ENCODE measurements at places on chromosomes 6 and 20. TPM values are rescaled to one million over a fixed set of nuclear protein-coding genes. Genes with fewer than 3 reads are reported as not detected.

GRCh38 chr20:32964575-32964974 is 39.7 kb downstream of the SUN5 start:
- no peak overlapping the region for H3K27ac ChIP-seq
- H3K4me1 ChIP-seq: peaks cover 58% of the 10 kb centered on the region
- no peaks in the 10 kb centered on the region for H3K36me3 ChIP-seq
- H3K27me3 ChIP-seq: no peaks in the 10 kb centered on the region
- H3K4me3 ChIP-seq: no peak overlapping the region

GRCh38 chr20:45358282-45359068 is 4.5 kb upstream of the SYS1 start:
- no peak for DNase-seq
- H3K4me1 ChIP-seq: no peaks in the 10 kb centered on the region
- no peaks in the 10 kb centered on the region for H3K27me3 ChIP-seq
- no peak overlapping the region for H3K27ac ChIP-seq
- no peaks in the 10 kb centered on the region for H3K36me3 ChIP-seq
- no peak overlapping the region for H3K4me3 ChIP-seq

DNAH8 gene
- not detected for total RNA-seq

CD109 gene
- 1.0 TPM for total RNA-seq

TRAPPC3L gene
- total RNA-seq: not detected

- no peak overlapping the region for H3K27ac ChIP-seq
- no peak overlapping the region for H3K4me3 ChIP-seq
- DNase-seq: no peak
- no peaks in the 10 kb centered on the region for H3K27me3 ChIP-seq
These were observed 133.5 kb upstream of the MAP3K7 start for GRCh38 chr6:90720404-90720803.

- H3K4me1 ChIP-seq: no peaks in the 10 kb centered on the region
- H3K27ac ChIP-seq: no peak overlapping the region
These were observed 86.1 kb upstream of the CD83 start for GRCh38 chr6:14031516-14031915.

GRCh38 chr6:1641343-1641885 is 31.7 kb downstream of the FOXC1 start:
- no peaks in the 10 kb centered on the region for H3K27me3 ChIP-seq
- H3K4me3 ChIP-seq: no peak overlapping the region
- DNase-seq: no peak
- no peak overlapping the region for H3K27ac ChIP-seq
- H3K36me3 ChIP-seq: peaks cover 3% of the 10 kb centered on the region
- H3K4me1 ChIP-seq: no peaks in the 10 kb centered on the region

DNA sequence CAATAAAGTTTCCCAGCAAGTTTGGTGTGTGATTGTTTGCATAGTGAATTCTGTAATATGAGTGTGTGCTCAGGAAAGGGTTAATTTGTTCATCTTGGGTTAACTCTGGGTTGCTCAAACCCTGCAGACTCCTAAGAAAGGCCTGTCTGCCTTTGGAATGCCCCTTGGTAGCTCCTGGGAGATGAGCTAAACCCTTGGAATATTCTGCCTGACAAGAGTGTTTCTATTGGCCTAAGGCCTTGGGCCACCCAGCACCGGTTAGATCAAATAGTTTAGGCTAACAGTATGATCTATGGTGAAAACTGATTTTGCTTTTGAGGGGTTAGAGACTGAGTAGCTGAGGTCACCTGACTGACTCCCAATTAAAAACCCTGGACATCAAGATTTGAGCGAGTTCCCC is 248.3 kb downstream of the GRM1 start:
- no peaks in the 10 kb centered on the region for H3K36me3 ChIP-seq
- H3K27ac ChIP-seq: no peak overlapping the region
- H3K4me1 ChIP-seq: no peaks in the 10 kb centered on the region
- no peak for DNase-seq

PLCB4 gene
- total RNA-seq: not detected

GRCh38 chr6:45686841-45687569 is 309.3 kb upstream of the SUPT3H start:
- H3K4me1 ChIP-seq: no peaks in the 10 kb centered on the region
- H3K27ac ChIP-seq: no peak overlapping the region
- no peaks in the 10 kb centered on the region for H3K36me3 ChIP-seq

GRCh38 chr6:148677594-148678476 is 69.0 kb upstream of the UST start:
- no peak overlapping the region for H3K4me3 ChIP-seq
- no peak for DNase-seq
- no peak overlapping the region for H3K27ac ChIP-seq
- H3K4me1 ChIP-seq: no peaks in the 10 kb centered on the region
- no peaks in the 10 kb centered on the region for H3K36me3 ChIP-seq

DNA sequence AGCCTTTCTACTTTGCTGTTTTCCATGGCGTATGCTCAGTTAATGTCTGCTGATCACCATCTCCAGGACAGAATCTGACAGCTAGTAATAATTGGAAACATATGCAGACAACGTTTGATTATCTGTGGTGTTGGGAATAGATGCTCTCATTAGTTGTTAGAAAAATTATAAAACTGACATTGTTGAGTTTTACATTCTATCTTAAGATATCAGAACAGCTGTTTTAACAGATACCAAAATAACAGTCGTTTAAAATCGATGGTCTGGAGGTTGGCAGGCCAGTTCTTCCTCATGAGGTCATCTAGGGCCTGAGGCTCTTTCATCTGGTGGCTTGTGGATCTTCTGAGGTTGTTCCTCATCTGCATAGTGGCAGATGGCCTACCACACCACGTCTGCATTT is 137.6 kb downstream of the AIG1 start:
- no peaks in the 10 kb centered on the region for H3K4me1 ChIP-seq
- no peak overlapping the region for H3K27ac ChIP-seq
- H3K36me3 ChIP-seq: no peaks in the 10 kb centered on the region
- no peaks in the 10 kb centered on the region for H3K27me3 ChIP-seq

DNA sequence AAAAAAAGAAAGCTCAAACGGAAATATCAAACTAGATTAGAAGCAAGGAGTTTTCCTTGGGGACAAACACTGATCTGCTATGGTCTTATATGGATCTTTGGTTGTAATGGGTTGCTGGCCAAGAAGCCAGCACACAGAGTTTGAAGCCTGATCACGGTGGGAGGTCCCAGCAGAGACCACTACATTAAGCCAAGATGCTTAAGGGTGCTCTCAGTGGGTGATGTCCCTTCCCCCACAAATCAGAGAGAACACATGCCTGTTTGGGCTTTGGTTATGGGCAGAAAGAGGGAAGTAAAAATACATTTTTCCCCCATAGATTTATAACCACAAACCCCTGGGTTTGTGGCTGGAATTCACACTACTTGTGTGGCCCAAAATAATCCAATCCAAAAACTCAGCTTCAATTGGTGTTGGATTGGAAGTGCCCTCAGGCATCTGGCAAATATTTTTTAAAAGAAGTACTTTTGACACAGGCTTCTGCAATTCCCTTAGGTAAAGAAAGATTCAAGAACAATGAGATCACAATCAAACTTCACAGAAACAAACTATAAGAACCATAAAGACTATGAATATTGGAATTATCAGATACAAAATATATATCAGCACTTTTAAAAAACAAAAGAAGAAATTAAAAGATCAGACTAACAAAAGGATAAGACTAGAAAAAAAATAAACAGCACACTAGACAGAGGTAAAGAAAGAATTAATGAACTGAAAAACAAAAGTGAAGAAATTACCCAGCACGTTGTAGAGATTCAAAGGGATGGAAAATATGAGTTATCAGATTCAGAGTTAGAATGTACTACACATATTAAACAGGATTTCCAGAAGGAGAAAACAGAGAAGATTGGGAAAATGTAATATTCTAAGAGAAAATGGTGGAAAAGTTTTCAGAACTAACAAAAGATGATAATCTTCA is 44.7 kb downstream of the ESF1 start:
- no peak overlapping the region for H3K4me3 ChIP-seq
- no peak for DNase-seq
- no peaks in the 10 kb centered on the region for H3K27me3 ChIP-seq
- H3K36me3 ChIP-seq: peaks cover 14% of the 10 kb centered on the region
- H3K27ac ChIP-seq: no peak overlapping the region
- H3K4me1 ChIP-seq: no peaks in the 10 kb centered on the region

DNA sequence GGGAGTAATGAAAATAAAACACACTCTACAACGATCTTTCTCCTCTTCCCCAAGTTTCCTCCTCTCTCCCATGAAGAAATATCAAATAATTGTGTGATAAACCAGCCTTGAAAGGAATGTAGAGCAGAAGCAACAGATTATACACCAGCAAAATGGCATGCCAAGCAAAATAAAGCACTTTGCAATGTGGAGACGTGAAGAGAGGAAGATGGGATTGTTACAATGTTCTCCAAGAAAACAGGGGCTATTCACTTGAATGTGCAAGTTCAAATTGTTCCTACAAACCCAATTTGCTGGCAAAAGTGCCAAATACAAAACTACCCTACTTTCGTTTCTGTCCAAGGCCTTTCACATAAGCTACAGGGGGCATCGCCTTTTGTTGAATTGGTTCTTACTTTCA is 185.1 kb downstream of the PDE7B start:
- H3K36me3 ChIP-seq: no peaks in the 10 kb centered on the region
- H3K4me1 ChIP-seq: no peaks in the 10 kb centered on the region
- no peak overlapping the region for H3K27ac ChIP-seq
- H3K27me3 ChIP-seq: peaks cover 8% of the 10 kb centered on the region
- DNase-seq: no peak
- H3K4me3 ChIP-seq: no peak overlapping the region

DNA sequence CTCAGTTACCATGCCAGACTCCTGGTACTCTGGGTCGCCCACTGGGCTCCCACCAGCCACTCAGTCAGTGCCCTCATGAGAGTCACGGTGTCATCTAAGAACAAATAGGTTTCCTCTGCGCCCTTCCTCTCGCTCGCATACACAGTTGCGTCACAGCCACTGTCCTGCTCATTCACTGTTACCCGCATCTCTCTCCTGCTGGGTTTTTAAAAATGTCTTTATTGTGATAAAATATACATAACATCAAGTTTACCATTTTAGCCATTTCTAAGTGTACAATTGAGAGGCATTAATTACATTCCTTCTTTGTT is 4.0 kb downstream of the TEAD3 start:
- no peaks in the 10 kb centered on the region for H3K4me1 ChIP-seq
- H3K27me3 ChIP-seq: no peaks in the 10 kb centered on the region
- H3K4me3 ChIP-seq: no peak overlapping the region
- no peaks in the 10 kb centered on the region for H3K36me3 ChIP-seq
- no peak for DNase-seq

- H3K36me3 ChIP-seq: no peaks in the 10 kb centered on the region
- no peak for DNase-seq
- peak overlapping the region; percentile 99 for H3K27ac ChIP-seq
- H3K4me1 ChIP-seq: peaks cover 52% of the 10 kb centered on the region
These were observed 7.7 kb upstream of the BICRAL start for GRCh38 chr6:42774201-42774600.

DNA sequence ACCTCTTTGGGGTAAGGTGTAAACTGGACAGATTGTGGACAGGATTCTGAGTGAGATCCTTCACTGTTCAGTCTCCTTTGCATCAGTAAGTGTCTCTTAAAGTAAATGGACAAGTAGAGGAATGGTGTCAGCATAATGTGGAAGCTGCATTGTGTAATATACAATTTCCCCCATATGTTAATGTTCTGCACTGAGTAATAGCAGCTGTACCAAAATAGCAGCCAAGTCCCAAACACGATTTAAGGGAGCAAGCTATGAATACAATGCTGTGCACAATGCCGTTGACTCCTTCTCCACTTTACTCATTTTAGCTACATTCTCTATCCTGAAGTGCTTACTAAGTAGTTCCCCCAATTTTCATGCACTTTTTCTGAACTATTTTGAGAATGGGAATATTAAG is 21.1 kb upstream of the TRIM26 start:
- no peaks in the 10 kb centered on the region for H3K4me1 ChIP-seq
- H3K4me3 ChIP-seq: no peak overlapping the region
- H3K27me3 ChIP-seq: no peaks in the 10 kb centered on the region
- H3K27ac ChIP-seq: no peak overlapping the region

GRCh38 chr20:1894951-1895673 is at the start of gene SIRPA:
TSS of gene SIRPA (plus strand) at chr20:1895407. CDS start at chr20:1895448, 41 bp downstream.
- DNase-seq: no peak
- peaks cover 4% of the 10 kb centered on the region for H3K4me1 ChIP-seq
- no peaks in the 10 kb centered on the region for H3K27me3 ChIP-seq

DNA sequence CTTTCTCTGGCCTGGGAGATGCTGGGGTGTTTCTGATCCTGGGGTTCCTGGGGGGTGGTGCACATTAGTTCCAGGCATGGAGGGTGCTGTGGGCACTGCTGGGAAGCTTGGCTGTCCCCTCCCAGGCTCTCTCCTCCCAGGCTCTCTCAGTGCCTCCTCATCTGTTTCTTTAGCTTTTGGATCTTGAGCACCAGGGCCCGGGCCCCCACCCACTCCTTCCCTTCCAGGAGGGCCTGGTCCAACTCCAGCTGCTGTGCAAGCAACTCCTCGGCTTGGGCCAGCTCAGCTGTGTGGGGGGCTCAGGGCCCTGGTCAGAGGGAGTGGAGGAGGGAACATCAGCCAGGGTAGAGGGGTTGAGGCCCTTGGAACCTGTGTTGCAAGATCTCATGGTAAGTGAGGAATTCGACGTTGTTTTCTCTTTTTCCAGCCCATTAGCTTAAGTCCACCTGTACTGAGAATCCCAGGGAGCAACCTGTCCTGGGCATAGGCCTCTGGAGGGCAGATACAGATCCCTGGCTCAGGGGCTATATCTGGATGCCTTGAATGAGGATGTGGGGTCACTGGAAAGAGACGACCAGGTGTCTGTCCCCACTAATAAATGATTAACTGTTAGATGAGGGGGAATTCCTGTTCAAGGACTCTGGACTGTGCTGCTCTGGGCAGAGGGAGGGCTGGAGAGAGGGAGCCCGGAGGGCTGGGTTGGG is 34.5 kb upstream of the HLA-A start:
- no peaks in the 10 kb centered on the region for H3K4me1 ChIP-seq
- no peak overlapping the region for H3K27ac ChIP-seq
- no peaks in the 10 kb centered on the region for H3K27me3 ChIP-seq

DNA sequence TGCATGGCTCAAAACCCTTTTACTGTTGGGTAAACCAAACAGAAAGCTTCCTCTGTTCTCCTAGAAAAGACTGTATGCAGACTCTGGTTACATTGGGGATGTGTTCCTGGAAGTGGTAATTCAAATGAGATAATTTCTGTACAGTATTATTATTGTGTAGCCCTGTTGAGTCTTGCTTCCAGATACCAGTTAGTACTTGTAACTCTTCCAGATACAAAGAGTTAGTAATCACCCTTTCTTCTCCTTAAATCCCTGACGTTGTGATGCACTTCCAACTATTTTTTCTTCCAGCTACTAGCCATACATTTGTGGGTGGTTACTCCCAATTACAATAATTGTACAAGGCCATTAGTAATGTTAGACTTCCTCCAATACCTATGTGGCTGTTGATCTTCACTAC is 42.3 kb upstream of the GRIK2 start:
- H3K27ac ChIP-seq: no peak overlapping the region
- H3K4me3 ChIP-seq: no peak overlapping the region
- DNase-seq: no peak
- H3K36me3 ChIP-seq: no peaks in the 10 kb centered on the region
- H3K27me3 ChIP-seq: no peaks in the 10 kb centered on the region
- no peaks in the 10 kb centered on the region for H3K4me1 ChIP-seq

DNA sequence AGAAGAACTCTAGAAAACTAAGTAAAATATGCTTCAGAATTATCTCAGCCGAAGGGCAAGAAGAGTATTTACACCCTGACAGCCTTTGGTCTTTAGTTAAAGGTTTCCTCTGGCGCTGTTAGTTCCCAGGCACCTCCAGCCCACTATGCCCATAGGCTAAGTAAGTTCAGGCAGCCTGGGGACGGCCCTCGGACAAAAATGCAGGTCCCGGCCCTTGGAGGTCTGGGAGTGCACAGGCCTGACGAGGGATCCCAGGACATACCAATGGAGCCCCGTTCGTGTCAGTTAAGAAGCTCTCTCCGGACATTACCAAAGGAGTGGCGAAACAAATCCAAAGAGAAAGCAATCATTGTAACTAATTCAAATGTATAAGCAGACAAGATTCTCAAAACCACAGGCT is 311.8 kb downstream of the CD83 start:
- H3K36me3 ChIP-seq: no peaks in the 10 kb centered on the region
- no peak overlapping the region for H3K27ac ChIP-seq
- DNase-seq: no peak
- no peaks in the 10 kb centered on the region for H3K27me3 ChIP-seq
- H3K4me3 ChIP-seq: no peak overlapping the region
